ENCODE measurements at places on chromosomes 6 and 20. TPM values are rescaled to one million over a fixed set of nuclear protein-coding genes. Genes with fewer than 3 reads are reported as not detected.

GRCh38 chr20:61804752-61805295 lies 260.9 kb downstream of the TAF4 start:
- DNase-seq = peak; percentile 52

- peak; percentile 83 for DNase-seq
Observed at GRCh38 chr6:36599791-36600209, 5.6 kb downstream of the SRSF3 start.

DNA sequence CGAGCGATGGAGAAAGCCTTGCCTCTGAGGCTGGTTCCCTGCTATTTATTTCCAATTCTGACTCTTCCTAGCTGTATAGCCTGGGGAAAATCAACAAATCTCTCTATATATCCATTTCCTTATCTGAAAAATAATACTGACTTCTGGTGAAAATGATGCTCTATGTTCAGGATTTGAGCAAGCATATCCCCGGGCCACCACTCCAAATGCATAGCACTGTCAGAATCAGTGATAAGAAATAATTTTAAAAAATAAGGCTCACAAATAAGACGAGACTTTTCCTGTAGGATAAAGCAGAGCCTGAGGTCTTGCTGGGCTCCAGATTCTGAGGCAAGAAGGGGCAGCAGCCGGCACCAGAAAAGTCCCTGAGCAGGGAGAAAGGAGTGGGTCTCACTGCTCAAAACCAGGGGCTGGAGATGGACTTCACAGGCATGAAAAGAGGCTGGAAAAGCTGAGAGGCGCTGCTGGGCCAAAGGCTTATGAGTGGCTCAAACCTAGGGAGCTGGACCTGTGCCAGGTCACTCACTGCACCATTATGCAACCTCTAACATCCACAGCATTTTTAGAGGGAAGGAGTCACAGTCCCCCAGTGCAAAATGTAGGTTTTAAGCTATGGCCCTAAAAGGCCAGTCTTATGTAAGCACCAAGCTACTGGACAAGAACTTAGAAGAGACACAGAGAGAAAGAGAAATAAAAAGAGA lies 48.1 kb upstream of the SLC17A4 start:
- DNase-seq = no peak

TPX2 gene
- total RNA-seq = 0.88 TPM

PRSS16 gene
- total RNA-seq = 0.28 TPM

FAM83B gene
- not detected for total RNA-seq

BMP6 gene
- 5.7 TPM for total RNA-seq

MARCKS gene
- total RNA-seq = 69.2 TPM
